ENCODE measurements at places on chromosomes 2 and 18.

DNA sequence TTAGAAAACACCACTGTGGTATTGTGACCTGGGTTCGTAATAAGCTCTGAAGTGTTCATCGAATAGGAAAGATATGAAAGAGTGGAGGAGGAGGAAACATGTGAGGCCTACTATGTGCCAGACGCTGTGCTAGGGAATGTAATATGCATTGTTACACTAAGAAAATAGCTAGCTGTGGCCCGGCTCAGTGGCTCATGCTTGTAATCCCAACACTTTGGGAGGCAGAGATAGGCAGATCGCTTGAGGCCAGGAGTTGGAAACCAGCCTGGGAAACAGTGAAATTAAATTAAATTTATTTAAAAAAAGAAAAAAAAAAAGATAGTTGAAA, 49.2 kb upstream of the ZNF397 start:
- DNase-seq, result no peak

DNA sequence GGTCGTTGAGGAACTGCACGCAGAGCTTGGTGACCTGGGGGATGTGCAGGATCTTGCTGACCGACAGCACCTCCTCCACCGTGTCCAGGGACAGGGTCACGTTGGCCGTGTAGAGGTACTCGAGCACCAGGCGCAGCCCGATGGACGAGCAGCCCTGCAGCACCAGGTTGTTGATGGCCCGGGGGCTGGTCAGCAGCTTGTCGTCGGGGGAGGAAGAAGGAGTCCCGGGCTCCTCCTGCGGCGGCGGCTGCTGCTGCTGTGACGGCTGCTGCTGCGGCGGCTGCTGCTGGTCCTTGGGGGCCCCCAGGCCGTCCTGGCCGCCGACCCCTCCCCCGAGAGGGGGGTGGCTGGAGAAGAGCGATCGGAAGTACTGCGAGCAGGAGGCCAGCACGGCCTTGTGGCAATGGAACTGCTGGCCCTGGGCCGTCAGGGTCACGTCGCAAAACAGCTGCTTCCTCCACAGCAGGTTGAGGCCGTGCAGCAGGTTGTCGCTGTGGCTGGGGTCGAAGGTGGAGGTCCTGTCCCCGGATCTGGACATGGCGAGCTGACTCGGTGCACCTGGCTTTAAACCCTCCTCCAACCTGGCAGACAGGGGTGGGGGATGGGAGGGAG, 2.7 kb downstream of the KLHL14 start:
- no peak for DNase-seq

- no peak for DNase-seq
These were observed 162.3 kb upstream of the TRIB2 start for GRCh38 chr2:12554224-12555011.

GRCh38 chr2:174327021-174327840, 7.5 kb upstream of the SP9 start:
- DNase-seq, result no peak

- DNase-seq, result no peak
These were observed 29.8 kb downstream of the KCNK3 start for GRCh38 chr2:26722328-26722727.

- no peak for DNase-seq
These were observed 1099.3 kb upstream of the CELF4 start for GRCh38 chr18:38664929-38665328.

DNA sequence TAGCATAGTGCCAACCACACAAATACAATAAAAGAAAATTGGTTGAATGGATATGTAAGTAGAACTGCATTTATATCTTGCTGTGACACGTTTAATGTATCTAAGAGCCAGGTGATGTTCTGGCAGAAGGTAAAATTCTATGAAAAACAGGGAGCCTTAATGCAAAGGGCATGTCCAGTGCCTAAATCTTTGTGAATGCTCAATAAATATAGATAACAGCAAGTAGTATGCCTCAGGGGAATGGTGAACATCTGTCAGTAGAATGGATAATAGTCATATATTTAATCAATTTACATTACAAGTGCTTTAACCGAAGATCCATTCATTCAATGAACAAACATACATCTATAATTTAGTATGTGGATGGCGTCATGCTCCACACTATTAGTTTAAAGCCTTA, 43.7 kb upstream of the NYAP2 start:
- DNase-seq, result no peak

GRCh38 chr2:170782673-170783072, 12.5 kb downstream of the ERICH2 start:
- DNase-seq, result no peak

Data from NCI-H446 treated with DMSO at 0.1 percent for 48 hours (cell line).